CD4-positive, alpha-beta T cell treated with Interleukin-6 at 100 ng/mL for 8 hours (primary cell): ENCODE measurements at places on chromosomes 1 and 21.

- no peak for DNase-seq
Measured at GRCh38 chr1:214899908-214900460, 182.6 kb upstream of the KCNK2 start.

- DNase-seq = no peak
Measured at GRCh38 chr1:37056325-37056724, 22.0 kb upstream of the GRIK3 start.

DNA sequence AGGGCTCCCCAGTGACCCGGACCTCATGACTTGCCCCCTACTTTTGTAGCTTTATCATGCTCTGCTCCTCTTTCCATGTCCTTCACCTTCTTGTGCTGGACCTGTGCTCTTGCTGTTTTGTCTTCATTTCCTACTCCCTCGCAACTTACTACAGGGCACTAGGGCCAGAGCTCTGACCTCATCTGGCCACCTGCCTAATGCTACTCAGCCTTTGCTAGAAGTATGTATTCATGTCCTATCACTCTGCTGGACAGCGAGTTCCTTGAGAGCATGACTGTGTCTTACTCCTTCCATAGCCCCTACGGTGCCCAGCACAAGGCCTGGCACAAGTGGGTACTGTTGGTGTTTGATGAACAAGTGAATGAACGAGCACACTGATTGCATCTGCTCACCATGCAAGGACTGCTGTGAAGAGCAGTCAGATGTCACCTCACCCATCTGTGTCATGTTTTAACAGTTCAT, 1.9 kb downstream of the MTFR1L start:
- DNase-seq = no peak

DNA sequence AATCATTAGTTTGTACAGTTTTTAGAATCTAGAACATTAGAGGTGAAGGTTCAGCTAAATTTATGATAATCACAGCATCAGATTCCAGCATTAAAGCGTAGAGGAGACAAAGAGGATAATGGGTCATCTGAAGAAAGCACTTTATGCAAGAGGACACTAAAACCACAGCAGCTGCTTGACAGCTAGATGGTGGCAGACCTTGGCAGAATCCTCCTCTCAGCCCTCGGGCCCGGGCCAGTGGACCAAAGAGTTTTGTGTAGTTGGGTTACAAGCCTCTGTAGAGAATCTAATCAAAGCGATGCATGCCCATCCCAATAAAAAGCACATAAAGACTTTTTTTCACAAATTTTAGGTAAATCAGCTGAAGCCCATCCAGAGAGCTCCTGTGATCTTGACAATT, 59.4 kb downstream of the AK5 start:
- DNase-seq = no peak

GRCh38 chr1:231420959-231421545, 1.0 kb downstream of the EGLN1 start:
- peak; percentile 24 for DNase-seq

GRCh38 chr21:38622081-38622826, 124.0 kb upstream of the ERG start:
- DNase-seq = no peak

- no peak for DNase-seq
Measured at GRCh38 chr1:119882132-119883049, 13.9 kb downstream of the ADAM30 start.
